ENCODE measurements at places on chromosomes 7 and 10. TPM values are rescaled to one million over a fixed set of nuclear protein-coding genes. Genes with fewer than 3 reads are reported as not detected.

The SLC35G1 gene
- total RNA-seq: 5.8 TPM

The GFRA1 gene
- total RNA-seq: 1.6 TPM

The BCL7B gene
- total RNA-seq: 18.7 TPM

GRCh38 chr7:105285118-105285874 is 103.4 kb downstream of the SRPK2 start:
- no peak for DNase-seq

- no peak for DNase-seq
Measured at GRCh38 chr10:106836933-106837663, 327.4 kb downstream of the SORCS1 start.

DNA sequence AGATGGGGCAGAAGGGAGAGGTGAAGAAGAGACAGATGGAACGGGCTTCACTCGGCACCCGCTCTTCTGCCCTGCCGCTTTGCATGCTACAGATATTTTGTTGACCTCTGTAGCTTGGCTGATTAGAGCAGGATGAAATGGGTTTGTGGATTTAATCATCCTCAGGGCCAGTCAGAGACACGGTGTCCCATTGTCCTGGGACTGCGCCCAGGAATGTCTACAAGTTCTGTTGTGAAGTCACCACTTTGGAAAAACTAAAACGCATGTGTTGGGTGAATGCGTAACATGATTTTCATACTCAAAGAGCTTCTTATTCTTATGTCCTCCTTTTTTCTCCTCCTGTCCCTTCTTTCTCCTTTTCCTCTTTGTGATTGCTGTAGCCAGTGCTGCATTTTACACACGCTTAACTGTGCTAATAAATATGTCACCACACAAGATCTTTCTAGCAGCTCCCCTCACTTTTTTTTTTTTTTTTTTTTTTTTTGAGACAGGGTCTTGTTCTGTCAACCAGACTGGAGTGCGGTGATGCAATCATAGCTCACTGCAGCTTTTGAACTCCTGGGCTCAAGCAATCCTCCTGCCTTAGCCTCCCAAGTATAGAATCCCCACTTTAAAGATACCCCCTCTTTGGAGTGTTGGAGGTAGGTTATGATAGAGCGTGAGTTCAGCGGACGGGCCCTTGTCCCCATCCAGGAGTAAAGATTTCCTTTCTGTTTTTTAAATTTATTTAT is 3.4 kb downstream of the CPA4 start:
- no peak for DNase-seq

DNA sequence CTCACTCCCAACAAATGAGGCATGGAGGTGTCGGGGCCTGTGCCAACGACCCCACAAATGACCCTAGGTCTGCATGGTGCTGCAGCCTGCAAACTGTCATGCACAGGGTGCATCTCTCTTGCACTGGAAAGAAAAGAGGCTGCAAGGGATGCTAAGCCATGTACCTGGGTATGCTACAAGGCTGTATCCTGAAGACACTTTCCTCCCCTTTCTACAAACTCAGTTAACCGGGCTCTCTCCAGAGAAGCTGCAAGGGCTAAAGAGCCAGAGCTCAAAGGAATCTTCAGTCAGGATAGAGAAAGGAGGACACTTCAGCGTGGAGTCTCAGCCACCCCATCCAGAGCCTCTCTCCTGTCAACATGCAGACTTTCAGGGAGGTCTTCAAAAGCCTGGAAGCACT is 449.0 kb downstream of the GRID1 start:
- DNase-seq: no peak

GRCh38 chr10:126598009-126598408 is 72.5 kb downstream of the C10orf90 start:
- DNase-seq: peak; percentile 65

DNA sequence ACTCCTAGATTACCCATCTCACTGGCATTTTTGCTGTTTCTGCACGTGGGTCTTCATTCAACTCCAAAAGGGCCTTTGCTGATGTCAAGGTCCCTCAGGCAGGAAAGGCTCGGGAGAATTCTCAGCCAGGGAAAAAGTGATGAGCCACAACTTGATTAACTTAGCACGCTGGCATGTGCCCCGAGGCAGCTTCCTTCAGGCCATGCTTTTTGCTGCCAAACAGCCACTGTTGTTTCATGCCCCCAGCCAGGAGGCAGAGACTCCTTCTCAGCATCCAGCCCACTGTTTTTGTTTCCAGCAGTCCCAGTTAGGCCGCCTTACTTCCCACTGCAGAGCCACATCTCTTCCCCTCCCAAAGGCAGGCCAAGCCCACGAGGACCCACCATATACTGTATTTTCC is 266.5 kb upstream of the YAE1 start:
- DNase-seq: no peak

DNA sequence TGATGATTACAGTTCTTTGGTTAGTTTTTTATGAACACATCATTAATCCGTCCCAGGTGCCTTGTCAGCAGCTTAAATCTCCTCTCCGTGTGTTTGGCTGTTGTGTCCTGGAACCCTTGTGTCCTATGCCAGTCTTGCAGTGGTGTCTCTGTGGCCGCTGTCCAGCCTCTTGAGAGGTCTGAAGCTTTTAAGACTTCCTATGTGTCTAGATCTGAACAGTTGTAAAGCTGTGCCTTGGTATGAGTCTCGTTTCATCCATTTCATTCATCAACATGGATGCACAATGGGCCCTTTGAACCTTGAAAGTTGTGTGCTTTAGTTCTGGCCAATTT is 16.7 kb downstream of the LMTK2 start:
- no peak for DNase-seq

- DNase-seq: no peak
Measured at GRCh38 chr7:155951554-155952158, 139.4 kb upstream of the SHH start.
